ENCODE measurements at places on chromosomes 16 and 17.

DNA sequence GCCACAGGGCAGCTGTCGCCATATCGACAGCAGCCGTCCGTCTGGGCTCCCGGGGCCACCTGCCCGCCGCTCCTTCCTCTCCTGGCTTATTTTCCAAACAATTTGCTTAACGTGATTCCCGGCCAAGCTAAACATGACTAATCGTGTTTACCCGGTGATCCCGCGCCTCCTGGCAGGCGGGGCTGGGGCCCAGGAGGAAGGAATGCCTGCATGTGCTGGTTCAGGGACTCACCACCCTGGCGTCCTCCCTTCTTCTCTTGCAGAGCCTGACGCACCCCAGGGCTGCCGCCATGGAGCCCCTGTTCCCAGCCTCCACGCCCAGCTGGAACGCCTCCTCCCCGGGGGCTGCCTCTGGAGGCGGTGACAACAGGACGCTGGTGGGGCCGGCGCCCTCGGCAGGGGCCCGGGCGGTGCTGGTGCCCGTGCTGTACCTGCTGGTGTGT lies 6.1 kb downstream of the SSTR5 start:
- no peak for DNase-seq

DNA sequence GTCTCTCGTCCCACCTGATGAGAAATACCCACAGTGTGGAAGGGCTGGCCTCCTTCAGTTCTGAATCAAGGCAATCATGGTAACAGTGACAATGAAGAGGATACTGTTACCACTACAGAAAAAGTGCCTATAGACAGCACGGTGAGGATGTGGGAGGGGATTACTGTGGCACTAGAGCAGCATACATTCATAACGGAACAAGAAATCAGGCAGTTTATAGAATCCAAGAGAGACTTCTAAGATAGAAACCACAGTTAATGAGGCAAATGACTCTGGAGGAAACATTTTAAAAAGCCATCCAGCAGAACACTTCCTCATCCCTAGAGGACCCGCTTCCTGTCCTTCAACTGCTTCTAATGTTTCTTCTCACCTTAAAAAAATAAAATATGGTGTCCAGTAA lies 2.7 kb downstream of the RUSF1 start:
- DNase-seq, result no peak

- no peak for DNase-seq
These were observed 7.9 kb upstream of the SLFN14 start for GRCh38 chr17:35568561-35568960.

GRCh38 chr16:85491058-85491771 lies 121.9 kb upstream of the GSE1 start:
- DNase-seq, result no peak

GRCh38 chr16:31079342-31079944 lies 5.2 kb downstream of the ZNF646 start:
- DNase-seq, result no peak

Measured in CD4-positive, alpha-beta T cell (primary cell).